ENCODE measurements at places on chromosomes 2 and 18.

GRCh38 chr2:187058198-187058597 lies 209.2 kb upstream of the ZSWIM2 start:
- DNase-seq = no peak

- no peak for DNase-seq
These were observed 83.3 kb downstream of the ALPK2 start for GRCh38 chr18:58545338-58546296.

GRCh38 chr2:18991177-18992168 lies 366.9 kb downstream of the OSR1 start:
- no peak for DNase-seq

- DNase-seq = no peak
These were observed 122.8 kb upstream of the MSH6 start for GRCh38 chr2:47660168-47660567.

- DNase-seq = peak; percentile 78
These were observed 18.9 kb downstream of the TTR start for GRCh38 chr18:31610286-31611205.

DNA sequence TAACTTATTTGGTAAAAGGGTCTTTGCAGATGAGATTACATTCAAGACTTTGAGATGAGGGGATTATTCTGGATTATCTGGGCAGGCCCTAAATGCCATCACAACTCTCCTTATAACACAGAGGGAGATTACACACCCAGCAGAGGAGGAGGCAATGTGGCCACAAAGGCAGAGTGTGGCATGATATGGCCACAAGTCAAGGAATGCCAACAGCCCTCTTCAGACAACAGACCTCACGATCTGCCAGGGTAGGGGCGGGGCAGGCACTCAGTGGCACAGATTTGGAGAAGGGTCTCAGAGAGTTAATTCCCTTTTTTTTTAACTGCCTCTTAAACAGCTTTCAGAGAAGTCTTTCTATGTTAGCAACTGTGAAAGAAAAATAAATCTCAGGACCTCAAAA lies 96.9 kb downstream of the CYP26B1 start:
- no peak for DNase-seq

- no peak for DNase-seq
These were observed 116.5 kb downstream of the MCFD2 start for GRCh38 chr2:46798998-46799698.

DNA sequence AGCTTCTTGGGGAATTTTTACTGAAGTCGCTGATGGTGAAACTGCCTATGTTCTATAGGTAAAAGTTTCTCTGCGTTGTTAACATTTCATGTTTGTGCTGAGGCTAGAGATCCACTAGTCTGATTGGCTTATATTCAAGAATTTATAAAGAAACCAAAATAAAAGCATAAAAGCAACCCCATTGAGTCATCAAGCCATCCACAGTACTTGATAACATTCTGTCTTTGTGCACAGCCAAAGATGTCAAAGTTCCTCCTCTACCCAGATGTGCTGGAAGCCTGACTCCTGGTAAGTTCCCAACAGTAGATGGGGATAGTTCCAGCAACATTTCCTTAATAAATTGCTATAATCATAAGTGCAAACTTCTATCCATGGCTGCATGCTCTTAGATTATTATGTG lies 107.8 kb downstream of the TANC1 start:
- no peak for DNase-seq

DNA sequence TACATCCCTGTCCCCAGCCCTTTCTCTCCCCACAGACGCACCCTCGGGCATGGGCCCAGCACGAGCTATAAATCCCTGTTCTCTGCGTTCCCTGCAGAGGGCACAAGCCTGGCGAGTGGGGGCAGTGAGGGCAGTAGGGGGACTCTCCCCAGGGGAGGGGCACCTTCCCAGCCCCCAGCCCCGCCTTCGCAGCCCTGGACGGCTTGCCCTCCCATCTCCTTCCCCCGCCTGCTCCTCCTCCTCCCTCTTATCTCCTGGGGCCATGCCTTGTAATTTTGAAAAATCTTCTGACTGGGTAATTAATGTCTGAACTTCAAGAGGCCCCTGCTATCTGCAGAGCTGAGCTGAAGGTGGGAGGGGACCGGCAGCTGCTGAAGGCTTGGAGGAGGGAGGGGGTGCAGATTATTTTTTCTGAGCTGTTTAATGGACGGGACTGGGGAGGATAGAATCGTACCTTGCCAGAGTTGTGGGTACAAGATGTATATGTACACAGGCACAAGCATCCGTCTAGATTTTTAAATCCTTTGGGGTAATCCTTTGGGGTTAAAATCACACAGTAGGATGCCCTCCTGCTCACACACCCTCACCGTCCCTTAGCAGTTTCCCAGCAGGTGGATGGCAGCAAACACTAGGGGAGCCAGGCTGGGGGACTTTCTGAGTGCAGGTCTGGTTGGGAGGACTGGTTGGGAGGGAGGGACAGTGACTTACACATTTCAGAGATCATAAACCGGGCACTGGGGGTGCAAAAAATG lies 121.9 kb downstream of the SMAD7 start:
- peak; percentile 21 for DNase-seq

- no peak for DNase-seq
These were observed 100.4 kb upstream of the SLC1A4 start for GRCh38 chr2:64888591-64889309.

GRCh38 chr18:47881752-47882455 lies 48.6 kb downstream of the SMAD2 start:
- no peak for DNase-seq

GRCh38 chr2:60498127-60498815 lies 55.2 kb downstream of the BCL11A start:
- DNase-seq = no peak

- no peak for DNase-seq
These were observed 7.3 kb downstream of the TEX261 start for GRCh38 chr2:70987386-70987785.

GRCh38 chr2:100833331-100833730 lies 13.4 kb downstream of the NPAS2 start:
- DNase-seq = no peak

DNA sequence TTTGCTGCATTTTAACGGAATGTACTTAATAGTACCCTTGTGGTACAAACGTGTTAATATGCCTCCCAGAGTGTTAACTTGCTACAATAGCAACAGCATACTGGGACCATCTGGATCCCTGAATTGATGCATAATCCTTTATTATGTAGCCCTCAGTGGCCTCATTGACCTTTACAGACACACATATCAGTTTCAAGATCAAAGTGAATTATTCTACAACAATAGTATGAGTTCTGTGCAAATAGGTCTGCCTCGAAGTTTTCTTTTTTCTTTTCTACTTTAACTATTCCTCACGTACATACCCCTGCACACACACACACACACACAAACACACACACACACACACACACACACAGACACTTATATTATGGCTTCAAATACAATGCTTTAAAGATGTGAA lies 1622.1 kb downstream of the LRP1B start:
- DNase-seq = no peak

- DNase-seq = no peak
These were observed 58.1 kb upstream of the RNU4ATAC start for GRCh38 chr2:121472470-121472993.

DNA sequence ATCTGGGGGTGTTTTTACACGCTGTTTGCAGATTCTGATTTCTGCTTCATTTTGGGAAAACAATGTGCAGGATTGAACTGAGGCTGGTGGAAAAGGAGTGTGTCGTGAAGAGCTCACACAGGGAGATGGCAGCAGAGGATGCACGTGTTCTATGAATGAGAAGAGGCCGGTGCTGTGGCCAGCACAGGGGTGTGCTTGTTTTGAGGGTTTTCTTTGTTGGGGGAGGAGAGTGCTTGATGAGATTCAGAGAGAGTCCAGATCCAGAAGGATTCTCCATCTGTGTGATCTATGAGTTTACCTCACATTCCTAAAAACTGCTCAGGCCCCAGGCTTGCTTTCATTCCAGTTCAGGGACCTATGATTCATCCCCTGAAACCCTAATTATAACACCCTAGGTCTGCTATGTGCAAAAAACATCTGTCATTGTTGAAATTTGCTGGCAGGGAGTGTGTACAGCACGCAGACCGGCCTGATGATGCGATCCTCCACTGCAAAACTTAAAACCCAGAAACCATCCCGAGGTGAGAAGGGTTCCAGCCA lies 12.1 kb downstream of the TGFA start:
- DNase-seq = peak; percentile 3

- DNase-seq = no peak
These were observed 59.2 kb upstream of the ATL2 start for GRCh38 chr2:38436227-38436664.

DNA sequence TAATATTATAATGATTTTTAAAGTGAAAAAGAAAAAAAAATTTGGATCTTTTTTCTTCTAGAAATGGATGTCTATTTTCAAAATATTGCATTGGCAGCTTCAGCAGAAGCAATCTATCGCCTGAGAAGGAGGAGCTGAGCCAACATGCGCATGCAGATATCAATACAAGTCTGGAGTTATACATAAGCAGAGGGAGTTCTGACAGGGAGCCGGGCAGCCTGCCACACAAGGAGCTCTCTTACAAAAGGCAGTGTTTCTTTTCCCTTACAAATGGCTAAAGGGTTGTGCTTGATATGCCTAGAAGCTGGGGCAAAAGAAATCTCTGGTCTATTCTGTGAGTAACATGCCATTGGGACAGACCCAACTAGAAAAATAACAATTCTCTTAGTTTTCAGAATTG lies 291.9 kb upstream of the TRIB2 start:
- no peak for DNase-seq

- no peak for DNase-seq
These were observed 33.4 kb upstream of the LPIN2 start for GRCh38 chr18:3046216-3046808.

- DNase-seq = no peak
These were observed 43.5 kb downstream of the NPPC start for GRCh38 chr2:231882646-231883045.

DNA sequence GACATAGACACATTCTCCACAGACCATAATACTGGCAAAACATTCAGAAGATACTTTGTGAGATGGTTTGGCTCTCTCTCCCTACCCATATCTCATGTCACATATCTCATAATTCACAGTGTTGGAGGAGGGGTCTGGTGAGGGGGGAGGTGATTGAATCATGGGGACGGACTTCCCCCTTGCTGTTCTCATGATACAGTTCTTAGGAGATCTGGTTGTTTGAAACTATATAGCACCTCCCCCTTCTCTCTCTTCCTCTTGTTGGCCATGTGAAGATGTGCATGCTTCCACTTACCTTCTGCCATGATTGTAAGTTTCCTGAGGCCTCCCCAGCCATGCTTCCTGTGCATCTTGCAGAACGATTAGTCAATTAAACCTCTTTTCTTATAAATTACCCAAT lies 61.1 kb downstream of the HK2 start:
- DNase-seq = no peak

- DNase-seq = no peak
These were observed 481.8 kb downstream of the SPAG16 start for GRCh38 chr2:213766062-213766461.

DNA sequence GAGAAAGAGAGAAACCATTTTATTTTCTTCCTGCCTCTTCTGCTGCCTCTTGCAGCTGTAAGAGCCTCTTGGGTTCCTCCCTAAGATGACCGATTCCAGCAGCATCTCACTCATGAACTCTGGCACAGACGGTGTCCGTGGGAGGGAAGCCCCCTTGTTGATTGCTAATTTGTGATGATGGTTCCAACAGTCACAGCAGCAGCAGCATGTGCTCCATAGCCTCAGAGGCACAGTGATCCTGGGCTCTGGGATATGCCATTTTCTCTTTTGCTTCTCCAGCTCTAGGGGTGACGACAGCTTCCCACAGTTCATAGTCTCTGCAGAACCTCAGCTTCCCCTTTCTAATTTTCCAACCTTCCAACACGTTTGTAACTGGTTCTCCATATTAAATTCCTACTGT lies 324.2 kb upstream of the HS6ST1 start:
- no peak for DNase-seq

DNA sequence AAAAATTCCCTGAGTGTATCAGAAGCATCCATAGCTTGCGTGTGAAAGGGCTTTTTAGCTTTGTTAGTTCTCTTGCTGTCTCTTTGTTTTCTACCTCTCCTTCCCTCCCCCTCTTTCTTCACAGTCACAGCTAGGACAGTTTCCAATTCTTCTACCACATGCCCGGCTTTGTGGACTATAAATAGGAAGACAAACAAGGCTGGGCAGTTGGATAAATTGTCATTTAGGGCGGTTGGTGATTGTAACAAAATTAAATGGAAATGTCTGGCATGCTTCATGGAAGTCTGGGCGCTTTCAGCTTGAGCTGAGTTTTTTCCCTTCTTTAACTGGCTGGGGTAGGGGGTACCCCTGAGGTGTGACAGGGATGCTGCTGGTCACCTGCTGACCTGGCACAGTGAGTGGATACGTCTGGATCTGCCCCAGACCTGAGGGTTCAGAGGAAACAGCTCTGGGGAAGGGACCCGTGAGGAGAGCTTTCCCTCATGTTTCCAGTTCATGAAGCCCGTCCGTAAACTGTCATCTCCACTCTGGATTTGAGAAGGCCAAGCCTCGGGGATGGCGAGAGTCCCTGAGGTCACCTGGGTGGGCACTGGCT lies 29.0 kb upstream of the GIGYF2 start:
- DNase-seq = no peak

- no peak for DNase-seq
These were observed 17.1 kb upstream of the ZNF532 start for GRCh38 chr18:58847383-58848071.
